ENCODE measurements at places on chromosomes 13 and 19. TPM values are rescaled to one million over a fixed set of nuclear protein-coding genes. Genes with fewer than 3 reads are reported as not detected.

DNA sequence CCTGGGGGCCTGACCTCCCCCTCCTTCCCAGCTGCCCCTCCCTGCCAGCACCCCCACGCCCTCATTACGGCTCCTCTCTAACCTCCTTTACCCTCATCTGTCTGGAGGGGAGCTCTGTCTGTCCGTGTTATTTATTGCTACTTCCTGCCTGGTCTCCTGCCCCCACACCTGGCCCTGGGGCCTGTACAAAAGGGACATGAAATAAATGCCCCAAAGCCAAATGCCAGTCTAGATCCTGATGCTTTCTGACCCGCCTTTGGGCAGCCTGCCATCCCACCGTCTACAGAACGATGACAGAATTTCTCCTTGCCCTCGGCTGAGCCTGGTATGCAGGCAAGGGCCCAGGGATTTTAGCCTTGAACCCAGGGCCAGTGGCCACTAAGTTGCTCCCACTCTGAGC lies 15.4 kb upstream of the CD22 start:
- no peak for DNase-seq

GRCh38 chr19:47309608-47310007 lies at the start of gene C5AR1:
C5AR1 (plus strand) TSS chr19:47309861; CDS start chr19:47309896, 35 bp downstream.
- DNase-seq, result no peak

GRCh38 chr13:25232937-25233515 lies 54.3 kb downstream of the MTMR6 start:
- DNase-seq, result no peak

GRCh38 chr13:32252812-32253438 lies 62.2 kb downstream of the ZAR1L start:
- no peak for DNase-seq

GRCh38 chr13:90185734-90186133 lies 1161.8 kb upstream of the MIR17HG start:
- DNase-seq, result no peak

GRCh38 chr13:32175307-32175706 lies 139.9 kb downstream of the ZAR1L start:
- DNase-seq, result no peak

DNA sequence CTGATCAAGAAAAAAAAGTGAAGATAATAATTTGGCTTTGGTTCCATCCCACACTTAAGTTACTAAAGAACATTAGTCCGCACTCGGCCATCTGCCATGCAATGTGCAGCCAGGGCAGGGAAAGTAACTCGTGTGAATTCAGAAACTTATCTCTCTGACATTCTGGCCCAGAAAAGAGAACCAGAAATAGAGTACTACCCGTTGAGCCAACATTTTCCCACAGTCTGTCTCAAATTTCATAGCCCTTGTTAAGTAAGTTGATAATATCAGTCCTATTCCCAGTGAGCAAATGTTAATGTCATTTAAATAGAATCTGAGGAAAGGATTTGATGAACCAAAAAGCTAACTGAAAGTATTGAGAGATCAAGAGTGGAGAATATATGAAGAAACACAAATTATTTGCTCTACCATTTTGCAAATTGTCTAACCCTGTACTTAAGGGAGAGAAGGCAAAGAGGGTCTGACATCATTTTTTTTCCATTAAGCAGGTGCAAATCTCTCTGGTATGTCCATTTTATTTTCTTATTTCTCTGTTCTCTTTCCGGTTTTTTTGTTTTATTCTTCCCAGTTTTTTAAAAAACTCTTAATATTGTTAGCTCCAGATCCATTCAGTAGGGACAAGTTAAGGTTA lies 156.3 kb downstream of the NDFIP2 start:
- DNase-seq, result no peak

GRCh38 chr19:37594982-37595382 lies 306 bp downstream of the ZNF540 start:
- DNase-seq, result peak; percentile 16

UBE2S gene
- 323 TPM for polyA plus RNA-seq

DNA sequence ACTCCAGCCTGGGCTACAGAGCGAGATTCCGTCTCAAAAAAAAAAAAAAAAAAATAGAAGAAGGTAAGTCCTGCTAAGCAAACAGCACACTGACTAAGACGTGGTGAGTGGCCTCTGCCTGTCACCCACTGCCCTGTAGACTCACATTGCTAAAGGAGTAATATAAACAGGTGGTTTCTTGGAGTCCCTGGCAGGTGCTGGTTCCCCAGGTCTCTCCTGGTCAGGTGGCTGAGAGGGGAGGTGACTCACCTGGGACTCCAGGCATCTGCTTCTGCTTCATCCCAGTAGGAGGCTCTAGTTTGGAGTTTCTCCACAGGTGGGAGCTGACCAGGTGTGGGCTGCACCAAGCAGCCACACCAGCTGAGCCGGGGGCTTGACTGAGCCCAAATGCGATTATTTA lies at the start of gene OR10H1:
OR10H1 (minus strand) TSS at position 359 of the 400 bp plus-strand sequence. CDS start 7,627 bp downstream, outside the sequence.
- no peak for DNase-seq
